ENCODE measurements at places on chromosomes 13 and 19.

DNA sequence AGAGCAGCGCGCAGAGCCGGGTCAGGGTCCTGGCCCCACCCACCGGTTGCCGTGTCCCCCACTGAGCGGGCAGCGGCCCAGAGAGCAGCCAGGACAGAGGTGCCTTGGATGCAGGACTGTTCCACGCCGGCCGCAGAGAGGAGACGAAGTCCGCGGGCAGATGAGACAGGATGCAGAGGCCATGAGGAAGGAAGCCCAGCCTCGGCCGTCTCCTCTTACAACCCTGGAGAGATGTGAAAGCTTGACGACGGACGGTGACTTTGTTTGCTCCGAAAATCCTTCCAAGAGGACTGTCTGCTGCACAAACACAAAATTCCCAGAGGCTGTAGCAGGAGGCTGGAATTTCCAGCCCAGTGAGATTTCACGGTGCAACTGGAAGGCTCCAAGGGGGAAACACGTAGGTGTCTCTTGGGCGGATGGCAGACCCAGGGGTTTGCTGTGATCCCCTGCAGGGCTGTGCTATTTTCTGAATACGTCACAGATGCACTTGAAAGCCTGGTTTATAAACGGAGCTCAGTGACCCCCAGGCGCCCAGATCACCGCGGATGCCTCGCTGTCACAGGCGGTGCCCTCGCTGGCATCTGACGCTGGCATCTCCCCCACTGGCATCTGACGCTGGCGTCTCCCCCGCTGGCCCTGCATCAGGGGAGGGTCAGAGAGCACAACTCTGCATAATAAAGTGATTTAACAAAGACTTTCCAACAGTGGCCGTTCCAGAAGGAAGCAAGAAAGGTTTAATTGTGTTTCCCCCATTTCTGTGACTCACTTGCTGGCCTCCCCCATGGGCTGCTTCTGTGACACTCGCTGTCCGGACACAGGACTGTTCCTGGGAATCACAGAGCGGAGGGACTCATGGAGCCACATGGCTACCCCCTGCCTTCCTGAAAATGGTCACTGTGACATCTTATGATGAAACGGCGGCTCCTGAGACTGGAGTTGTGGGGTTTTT lies 62.0 kb upstream of the C13orf46 start:
- DNase-seq = no peak
- H3K36me3 ChIP-seq = no peaks in the 10 kb centered on the region
- H3K27me3 ChIP-seq = no peaks in the 10 kb centered on the region

GRCh38 chr19:7916103-7916954 lies 1.7 kb downstream of the TGFBR3L start:
- DNase-seq = peak; percentile 29
- H3K27me3 ChIP-seq = peaks cover 19% of the 10 kb centered on the region
- H3K36me3 ChIP-seq = peaks cover 3% of the 10 kb centered on the region
- H3K4me1 ChIP-seq = peaks cover 2% of the 10 kb centered on the region

DNA sequence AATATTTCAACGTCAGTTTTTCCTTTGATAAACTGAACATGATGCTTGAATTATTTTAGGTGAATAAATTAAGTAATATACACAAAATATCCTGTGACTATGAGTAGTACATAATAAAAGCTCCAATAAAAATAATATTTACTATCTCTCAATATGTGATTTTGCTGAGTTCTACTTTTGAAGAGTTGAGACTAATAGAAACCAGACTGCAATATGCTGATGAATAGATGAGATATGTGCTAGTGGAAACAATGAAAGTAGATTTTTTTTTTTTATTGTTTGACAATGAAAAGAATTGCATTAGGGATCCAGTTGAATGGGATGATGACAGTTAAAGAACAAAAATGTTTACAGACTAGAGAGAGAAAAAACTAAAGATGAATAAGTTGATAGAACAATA lies 16.4 kb upstream of the PCDH20 start:
- no peak overlapping the region for H3K27ac ChIP-seq
- no peaks in the 10 kb centered on the region for H3K4me1 ChIP-seq
- no peak for DNase-seq
- no peak overlapping the region for H3K4me3 ChIP-seq
- no peaks in the 10 kb centered on the region for H3K27me3 ChIP-seq

- H3K4me1 ChIP-seq = peaks cover 1% of the 10 kb centered on the region
- no peak overlapping the region for H3K4me3 ChIP-seq
- H3K27me3 ChIP-seq = no peaks in the 10 kb centered on the region
- no peak overlapping the region for H3K27ac ChIP-seq
Observed at GRCh38 chr19:45774765-45775164, 5.7 kb upstream of the SIX5 start.

DNA sequence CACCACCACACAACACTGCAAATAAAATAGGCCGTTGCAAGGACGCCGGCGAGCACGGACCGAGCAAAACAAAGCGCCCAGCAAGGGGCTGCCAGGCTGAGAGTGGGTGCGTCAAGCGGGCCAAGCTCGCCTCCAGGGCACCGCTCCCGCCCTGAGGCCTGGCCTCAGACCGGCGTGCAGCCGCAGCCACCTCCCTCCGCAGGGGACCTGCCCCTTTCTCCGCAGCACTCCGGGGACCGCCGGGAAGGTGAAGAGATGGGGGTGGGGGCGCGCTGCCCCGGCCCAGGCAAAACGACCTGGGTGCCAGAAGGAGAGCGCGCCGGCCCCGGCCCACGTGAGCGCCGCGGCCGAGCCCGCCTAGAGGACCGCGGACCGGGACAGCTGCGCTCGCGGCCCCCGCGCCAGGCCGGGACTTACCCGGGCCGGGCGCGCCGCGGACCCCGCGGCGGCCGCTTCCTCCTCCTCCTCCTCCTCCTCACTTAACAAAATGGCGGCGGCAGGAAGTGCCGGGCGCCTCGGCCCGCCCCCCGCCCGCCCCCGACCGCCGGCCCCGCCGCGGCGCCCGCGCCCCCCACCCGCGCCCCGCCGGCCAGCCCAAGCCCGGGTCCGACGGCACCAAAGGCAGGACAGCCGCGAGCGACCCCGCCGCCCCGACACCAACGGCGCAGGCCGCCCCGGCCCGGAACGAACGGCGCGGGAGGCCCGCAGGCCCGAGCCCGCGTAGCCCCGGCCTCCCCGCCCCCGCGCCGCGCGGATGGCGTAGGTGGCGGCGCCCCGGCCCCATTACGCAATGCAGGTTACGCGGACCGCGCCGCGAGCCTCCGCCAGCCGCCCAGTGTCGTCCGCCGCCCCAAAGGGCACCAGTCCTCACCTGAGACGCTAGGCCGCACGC lies 674 bp downstream of the BRD4 start:
- peak overlapping the region; percentile 99 for H3K27ac ChIP-seq
- H3K27me3 ChIP-seq = no peaks in the 10 kb centered on the region
- peaks cover 3% of the 10 kb centered on the region for H3K4me1 ChIP-seq
- peak overlapping the region; percentile 98 for H3K4me3 ChIP-seq
- no peaks in the 10 kb centered on the region for H3K36me3 ChIP-seq

GRCh38 chr19:31370216-31370615 lies 21.0 kb upstream of the TSHZ3 start:
- no peaks in the 10 kb centered on the region for H3K4me1 ChIP-seq
- no peak overlapping the region for H3K27ac ChIP-seq
- no peaks in the 10 kb centered on the region for H3K36me3 ChIP-seq

DNA sequence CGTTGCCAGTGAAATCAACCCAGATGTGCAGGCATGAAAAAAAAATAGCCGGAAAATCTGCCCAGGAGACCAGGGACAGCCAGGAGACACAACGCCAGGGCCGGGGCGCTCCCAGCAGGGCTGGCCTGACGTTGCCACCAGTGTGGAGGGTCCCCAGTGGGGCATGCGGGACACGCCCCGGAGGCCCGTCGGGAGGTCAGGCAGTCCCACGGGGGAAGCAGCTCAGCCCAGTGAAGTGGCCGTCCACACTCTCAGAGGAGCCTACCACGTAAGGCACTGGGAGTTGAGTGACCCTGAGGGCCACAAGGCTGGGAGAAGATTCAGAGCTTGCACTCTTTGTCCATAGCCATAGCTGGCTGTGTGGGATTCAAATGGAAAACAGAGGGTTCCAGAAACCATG lies 53.2 kb upstream of the GAS6 start:
- H3K4me1 ChIP-seq = no peaks in the 10 kb centered on the region
- H3K36me3 ChIP-seq = no peaks in the 10 kb centered on the region
- no peaks in the 10 kb centered on the region for H3K27me3 ChIP-seq
- no peak for DNase-seq

GRCh38 chr13:29805994-29806979 lies 44.1 kb downstream of the UBL3 start:
- H3K4me1 ChIP-seq = peaks cover 9% of the 10 kb centered on the region
- no peak for DNase-seq
- no peaks in the 10 kb centered on the region for H3K27me3 ChIP-seq
- no peaks in the 10 kb centered on the region for H3K36me3 ChIP-seq
- H3K27ac ChIP-seq = no peak overlapping the region

DNA sequence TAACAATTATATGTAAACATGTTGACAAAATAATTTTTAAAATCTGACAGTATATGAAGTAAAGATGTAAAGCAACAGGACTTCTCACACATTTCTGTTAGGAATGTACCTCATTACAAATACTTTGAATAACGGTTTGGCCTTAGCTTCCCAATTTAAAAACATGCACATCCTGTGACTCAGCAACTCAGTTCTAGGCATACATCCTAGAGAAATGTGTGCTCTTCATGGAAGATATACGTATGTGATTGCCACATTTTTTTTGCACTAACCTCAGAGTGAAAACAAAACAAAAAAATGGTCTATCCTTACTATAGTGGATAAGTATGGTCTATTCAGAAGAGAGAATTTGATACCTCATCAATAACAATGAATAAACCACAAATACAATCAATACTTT lies 314.6 kb downstream of the LIG4 start:
- no peak overlapping the region for H3K27ac ChIP-seq
- H3K27me3 ChIP-seq = no peaks in the 10 kb centered on the region
- no peaks in the 10 kb centered on the region for H3K36me3 ChIP-seq
- no peak overlapping the region for H3K4me3 ChIP-seq
- H3K4me1 ChIP-seq = no peaks in the 10 kb centered on the region

DNA sequence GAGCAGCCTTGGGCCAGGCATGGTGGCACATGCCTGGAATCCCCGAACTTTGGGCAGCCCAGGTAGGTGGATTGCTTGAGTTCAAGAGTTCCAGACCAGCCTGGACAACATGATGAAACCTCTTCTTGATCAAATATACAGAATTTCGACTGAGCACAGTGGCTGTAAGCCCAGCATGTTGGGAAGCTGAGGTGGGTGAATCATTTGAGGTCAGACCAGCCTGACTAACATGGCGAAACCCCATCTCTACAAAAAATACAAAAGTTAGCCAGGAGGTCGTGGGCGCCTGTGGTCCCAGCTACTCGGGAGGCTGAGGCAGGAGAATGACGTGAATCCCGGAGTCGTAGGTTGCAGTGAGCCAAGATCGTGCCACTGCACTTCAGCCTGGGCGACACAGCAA lies 8.0 kb upstream of the NLRP7 start:
- H3K4me3 ChIP-seq = no peak overlapping the region
- no peak overlapping the region for H3K27ac ChIP-seq
- no peaks in the 10 kb centered on the region for H3K36me3 ChIP-seq
- H3K27me3 ChIP-seq = no peaks in the 10 kb centered on the region
- no peaks in the 10 kb centered on the region for H3K4me1 ChIP-seq

GRCh38 chr19:7226739-7227138 lies 67.5 kb downstream of the INSR start:
- H3K36me3 ChIP-seq = no peaks in the 10 kb centered on the region
- no peak overlapping the region for H3K27ac ChIP-seq
- no peaks in the 10 kb centered on the region for H3K4me1 ChIP-seq
- no peak for DNase-seq
- no peak overlapping the region for H3K4me3 ChIP-seq

GRCh38 chr19:40302224-40303011 lies 17.3 kb upstream of the AKT2 start:
- no peak overlapping the region for H3K27ac ChIP-seq
- no peak for DNase-seq
- no peaks in the 10 kb centered on the region for H3K36me3 ChIP-seq
- H3K4me1 ChIP-seq = no peaks in the 10 kb centered on the region
- H3K27me3 ChIP-seq = no peaks in the 10 kb centered on the region

DNA sequence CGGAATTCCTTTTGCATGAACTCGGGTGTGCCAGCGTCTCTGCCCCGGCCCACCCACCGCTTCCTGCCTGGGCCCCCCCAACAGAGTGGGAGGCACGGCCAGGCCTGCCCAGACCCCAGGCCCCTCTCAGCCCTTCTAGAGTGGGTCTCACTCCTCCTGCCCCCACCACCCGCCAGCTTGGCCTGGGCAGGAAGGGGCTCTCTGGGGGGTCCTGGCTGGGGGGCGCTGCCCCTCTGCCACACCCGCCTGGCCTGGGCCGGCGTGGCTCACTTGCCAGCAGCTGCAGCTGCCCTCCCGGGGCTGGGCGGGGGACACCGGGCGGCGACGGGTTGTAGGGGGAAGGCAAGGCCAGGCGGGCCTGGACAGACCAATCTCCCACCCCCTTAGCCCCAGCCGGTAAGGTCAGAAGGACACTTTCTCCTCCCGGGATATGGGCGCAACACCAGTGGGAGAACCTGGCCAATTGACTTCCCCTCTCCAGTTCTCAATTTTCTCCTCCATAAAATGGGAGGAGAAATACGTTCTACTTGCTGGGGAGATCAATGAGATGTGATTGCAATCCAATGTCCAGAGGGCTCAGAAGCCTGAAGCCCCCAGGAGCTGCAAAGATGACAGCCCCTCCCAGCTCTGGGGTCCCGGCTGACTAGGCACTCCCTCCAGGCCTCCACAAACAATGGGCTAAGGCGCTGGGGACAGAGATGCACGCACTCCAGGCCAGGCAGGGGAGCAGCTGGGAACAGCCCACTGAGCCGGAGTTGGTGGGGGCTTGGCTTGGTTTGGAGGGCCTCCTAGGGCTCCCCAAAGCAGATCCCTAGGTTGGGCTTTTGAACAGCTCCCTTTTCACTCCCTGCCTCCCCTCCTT lies 2.4 kb downstream of the CRLF1 start:
- DNase-seq = no peak
- H3K4me1 ChIP-seq = peaks cover 2% of the 10 kb centered on the region

DNA sequence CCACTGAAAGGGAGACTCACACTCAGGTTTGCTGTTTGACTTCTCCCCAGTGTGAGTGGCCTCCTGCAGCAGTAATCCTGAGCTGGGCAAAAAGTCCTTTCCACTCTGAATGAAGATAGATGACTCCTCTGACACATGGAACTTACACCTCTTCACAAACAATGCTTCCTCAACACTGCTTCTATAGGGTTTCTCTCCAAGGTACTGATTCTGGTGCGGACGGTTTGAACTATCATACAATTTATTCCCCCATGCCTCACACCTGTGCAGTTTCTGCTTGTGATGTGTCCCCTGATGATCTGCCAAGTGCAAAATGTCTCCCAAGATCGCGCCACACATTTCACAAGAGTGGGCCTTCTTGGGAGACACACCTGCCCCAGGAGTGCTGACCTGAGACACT lies 7.6 kb downstream of the ZNF418 start:
- peak overlapping the region; percentile 26 for H3K4me3 ChIP-seq
- no peak overlapping the region for H3K27ac ChIP-seq
- no peaks in the 10 kb centered on the region for H3K4me1 ChIP-seq
- H3K27me3 ChIP-seq = no peaks in the 10 kb centered on the region

GRCh38 chr13:45185286-45185685 lies 15.6 kb downstream of the KCTD4 start:
- H3K4me3 ChIP-seq = no peak overlapping the region
- H3K27ac ChIP-seq = no peak overlapping the region
- H3K36me3 ChIP-seq = no peaks in the 10 kb centered on the region
- no peaks in the 10 kb centered on the region for H3K4me1 ChIP-seq

Data from mesendoderm (in vitro differentiated cells).